Right lung (tissue), 10 donors: ENCODE measurements at places on chromosomes 7 and 10. TPM values are rescaled to one million over a fixed set of nuclear protein-coding genes. Genes with fewer than 3 reads are reported as not detected.
A peak's percentile ranks its signal among the peaks of the same experiment; 100 is the strongest.

- DNase-seq: no peak
These were observed 71.9 kb downstream of the FOXL3 start for GRCh38 chr7:361680-362401.

DNA sequence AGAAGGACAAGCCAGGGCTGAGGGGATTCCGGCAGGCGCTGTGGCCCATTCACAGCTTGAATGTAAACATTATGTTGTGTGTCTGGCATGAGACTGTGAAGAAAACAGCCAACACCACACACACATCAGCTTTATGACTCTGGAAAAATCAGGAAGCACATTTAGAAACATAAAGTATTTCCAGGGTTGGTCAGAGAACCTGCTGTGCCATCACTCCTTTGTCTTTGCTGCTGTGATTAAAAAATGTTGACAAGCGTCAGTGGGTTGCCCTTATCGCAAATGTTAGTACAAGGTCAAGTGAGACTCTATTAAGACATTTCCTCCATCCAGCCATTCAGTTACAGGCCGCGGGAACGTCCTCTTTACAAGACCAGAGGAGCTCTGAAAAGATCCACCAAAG, 95.4 kb downstream of the TAX1BP1 start:
- DNase-seq: peak; percentile 16

- no peak for DNase-seq
These were observed 27.9 kb upstream of the DPYSL4 start for GRCh38 chr10:132158823-132159222.

DNA sequence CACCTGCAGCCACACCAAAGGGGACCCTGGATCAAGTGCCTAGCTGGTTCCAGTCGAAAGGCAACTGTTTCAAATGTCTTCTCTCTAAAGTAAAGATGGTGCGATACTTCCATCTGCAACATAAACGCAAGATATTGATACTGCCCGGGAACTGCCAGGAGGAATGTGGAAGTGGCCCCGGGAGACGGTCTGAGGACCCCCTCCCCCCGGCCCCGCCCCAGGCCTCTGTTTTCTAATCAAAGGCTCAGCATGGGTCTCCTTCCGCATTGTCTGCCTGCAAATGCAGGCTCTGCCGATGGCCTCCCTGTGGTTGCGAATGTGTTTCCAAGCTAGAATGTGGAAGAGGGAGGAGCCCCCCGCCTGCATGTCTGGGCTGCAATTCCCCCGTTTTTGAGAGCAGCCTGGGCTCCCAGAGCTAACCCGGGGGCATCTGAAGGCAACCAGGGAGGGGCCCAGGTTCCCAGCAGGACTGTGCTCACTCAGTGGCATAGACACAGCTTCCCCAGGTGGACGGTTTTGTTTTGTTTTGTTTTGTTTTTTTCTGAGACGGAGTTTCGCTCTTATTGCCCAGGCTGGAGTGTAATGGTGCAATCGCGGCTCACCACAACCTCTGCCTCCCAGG, 223.9 kb upstream of the PPP2R2D start:
- DNase-seq: no peak

- DNase-seq: no peak
These were observed 1.5 kb downstream of the HOXA4 start for GRCh38 chr7:27128776-27129728.

GRCh38 chr7:9961161-9961922, 1012.3 kb upstream of the PHF14 start:
- DNase-seq: no peak

- DNase-seq: no peak
These were observed 65.5 kb downstream of the PYROXD2 start for GRCh38 chr10:98349508-98349922.

GRCh38 chr7:92851732-92852131, 15.4 kb upstream of the CDK6 start:
- DNase-seq: no peak

DNA sequence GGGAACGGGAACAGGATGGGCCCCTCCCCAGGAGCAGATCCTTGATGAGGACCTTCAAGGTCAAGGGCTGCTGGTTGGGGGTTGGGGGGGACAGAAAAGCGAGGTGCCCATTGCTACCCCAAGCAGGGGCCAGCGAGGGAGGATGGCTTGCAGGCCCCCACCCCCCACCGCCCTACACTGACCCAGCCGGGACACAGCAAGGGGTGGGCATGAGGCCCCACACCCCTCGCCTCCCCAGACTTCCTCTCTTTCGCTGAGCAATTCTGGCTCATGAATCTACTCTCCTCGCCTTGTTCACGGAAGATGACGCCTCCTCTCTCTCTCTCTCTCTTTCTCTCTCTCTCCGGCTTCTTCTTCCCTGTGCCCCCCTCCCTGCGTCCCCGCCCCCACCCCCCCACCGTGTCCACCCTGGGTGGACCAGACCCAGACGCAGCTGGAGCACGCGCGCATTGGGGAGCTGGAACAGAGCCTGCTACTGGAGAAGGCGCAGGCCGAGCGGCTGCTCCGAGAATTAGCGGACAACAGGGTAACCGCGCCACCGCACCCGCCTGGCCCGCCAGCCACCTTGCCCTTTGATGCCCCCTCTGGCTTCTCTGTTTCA, 81.1 kb upstream of the GTF2IRD1 start:
- peak; percentile 54 for DNase-seq

CFAP70 gene
- polyA plus RNA-seq: 20.4 TPM

NODAL gene
- polyA plus RNA-seq: 0.63 TPM

TMEM106B gene
- polyA plus RNA-seq: 90.8 TPM
